ENCODE measurements at places on chromosomes 1 and 21. TPM values are rescaled to one million over a fixed set of nuclear protein-coding genes. Genes with fewer than 3 reads are reported as not detected.

DNA sequence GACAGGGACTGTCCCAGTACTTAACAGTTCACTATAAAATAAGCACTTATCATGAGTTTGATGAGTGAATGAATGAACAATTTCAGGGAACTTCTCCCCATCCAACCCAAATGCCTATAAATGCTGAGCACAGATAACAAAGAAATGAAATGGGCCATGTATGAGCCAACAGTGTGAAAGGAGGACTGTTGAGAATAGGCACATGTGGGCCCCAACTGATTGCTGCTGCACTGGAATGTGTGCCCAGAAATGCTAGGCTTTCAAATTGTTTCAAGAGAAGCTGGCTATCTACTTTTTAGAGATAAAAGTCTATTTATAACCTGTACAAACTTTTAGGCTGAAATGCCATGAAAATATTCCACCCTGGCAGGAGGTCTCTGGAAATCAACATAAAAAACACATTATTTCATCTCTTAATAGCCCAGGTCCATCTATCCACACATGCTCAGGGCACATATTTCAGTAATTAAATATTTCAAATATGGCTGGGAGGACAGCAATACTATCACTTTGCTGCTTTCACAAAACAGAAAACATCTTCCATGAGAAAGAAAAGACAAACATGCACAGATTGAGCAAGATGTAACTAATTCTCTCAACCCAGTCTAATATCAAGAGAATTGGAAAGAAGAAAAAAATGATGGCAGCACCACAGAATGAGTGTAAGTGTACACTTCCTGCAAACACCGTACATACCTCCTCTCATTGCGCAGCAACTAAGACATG lies 49.8 kb downstream of the COLGALT2 start:
- H3K27me3 ChIP-seq = no peaks in the 10 kb centered on the region
- H3K27ac ChIP-seq = no peak overlapping the region
- DNase-seq = no peak

DNA sequence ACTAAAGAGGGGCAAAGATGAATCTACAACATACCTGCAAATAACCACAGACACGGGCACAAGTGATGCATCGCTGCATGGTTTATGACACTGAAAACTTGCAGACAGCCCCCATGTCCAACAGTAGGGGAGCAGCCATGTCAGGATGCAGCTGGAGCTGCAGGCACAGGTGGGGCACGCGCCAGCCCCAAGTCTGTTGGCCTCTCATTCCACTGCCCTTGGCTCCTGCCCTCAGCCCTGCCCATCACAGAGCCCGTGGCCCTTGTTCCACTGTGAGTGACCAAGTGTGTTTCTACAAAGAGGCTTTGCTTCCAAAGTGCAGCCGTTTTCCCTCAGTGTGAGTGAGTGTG lies 3.2 kb upstream of the PADI4 start:
- H3K36me3 ChIP-seq = peaks cover 5% of the 10 kb centered on the region
- no peak overlapping the region for H3K4me3 ChIP-seq
- DNase-seq = no peak
- no peak overlapping the region for H3K27ac ChIP-seq

- H3K27ac ChIP-seq = no peak overlapping the region
- H3K36me3 ChIP-seq = no peaks in the 10 kb centered on the region
- no peak overlapping the region for H3K4me3 ChIP-seq
- no peak for DNase-seq
- no peaks in the 10 kb centered on the region for H3K4me1 ChIP-seq
Observed at GRCh38 chr1:176540428-176540827, 77.5 kb downstream of the PAPPA2 start.

DNA sequence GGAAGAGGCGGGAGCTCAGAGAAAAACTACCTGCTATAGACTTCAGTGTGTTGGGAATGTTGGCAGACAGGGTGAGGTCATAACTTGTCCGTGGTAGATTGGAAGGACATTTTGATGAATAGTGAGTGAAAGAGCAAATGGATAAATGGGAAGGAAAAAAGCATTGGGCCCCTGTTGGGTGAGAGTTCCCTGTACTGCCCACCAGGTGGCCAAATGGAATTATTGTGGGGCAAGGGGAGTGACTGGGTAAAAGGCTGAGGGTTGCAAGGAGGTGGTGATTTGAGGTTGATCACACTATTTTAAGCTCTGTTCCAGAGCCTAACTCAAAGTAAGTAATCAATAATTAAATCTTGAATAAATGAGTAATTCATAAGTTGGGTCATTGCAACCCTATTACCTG lies 60.4 kb downstream of the MRPS6 start:
- DNase-seq = no peak
- H3K4me3 ChIP-seq = no peak overlapping the region

- H3K27ac ChIP-seq = no peak overlapping the region
- H3K4me1 ChIP-seq = peaks cover 38% of the 10 kb centered on the region
- H3K27me3 ChIP-seq = no peaks in the 10 kb centered on the region
- no peaks in the 10 kb centered on the region for H3K36me3 ChIP-seq
Observed at GRCh38 chr1:182629499-182630096, 25.4 kb upstream of the RGS16 start.

GRCh38 chr1:55650444-55650843 lies 435.3 kb upstream of the USP24 start:
- peaks cover 38% of the 10 kb centered on the region for H3K4me1 ChIP-seq
- H3K36me3 ChIP-seq = no peaks in the 10 kb centered on the region
- H3K27me3 ChIP-seq = no peaks in the 10 kb centered on the region
- H3K27ac ChIP-seq = no peak overlapping the region
- no peak for DNase-seq

Gene MCOLN3
- 7.6 TPM for total RNA-seq

Gene LMX1A
- total RNA-seq = not detected

Gene EFCAB7
- total RNA-seq = 9.6 TPM

Gene UBIAD1
- total RNA-seq = 16.7 TPM

Gene CSF3R
- total RNA-seq = 2.8 TPM

Data from mesothelial cell of epicardium (in vitro differentiated cells).